GM12892 (cell line): ENCODE measurements at places on chromosomes 5 and 9.
A peak's percentile ranks its signal among the peaks of the same experiment; 100 is the strongest.

DNA sequence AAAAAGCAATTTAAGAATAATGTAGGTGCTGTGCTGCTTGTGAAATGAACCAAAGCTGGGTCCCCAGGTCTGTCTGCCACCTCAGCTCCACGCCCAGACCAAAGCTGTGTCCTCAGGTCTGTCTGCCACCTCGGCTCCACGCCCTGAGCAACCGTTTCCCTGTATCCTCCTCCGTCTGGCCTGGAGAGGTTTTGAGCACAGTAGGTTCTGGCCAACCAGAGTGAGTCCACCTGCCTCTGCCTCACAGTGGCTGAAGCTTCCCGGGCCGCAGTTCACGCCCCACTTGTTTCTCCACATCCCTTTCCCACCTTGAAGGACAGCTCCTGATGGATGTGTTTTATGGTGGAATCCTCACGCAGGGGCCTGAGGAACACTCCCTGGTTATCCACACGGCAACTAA, 120.5 kb downstream of the ADAMTS2 start:
- DNase-seq, result no peak

GRCh38 chr9:112447283-112447761, 39.3 kb upstream of the KIAA1958 start:
- no peak for DNase-seq

GRCh38 chr9:112042769-112043168, 132.3 kb downstream of the SUSD1 start:
- no peak for DNase-seq

DNA sequence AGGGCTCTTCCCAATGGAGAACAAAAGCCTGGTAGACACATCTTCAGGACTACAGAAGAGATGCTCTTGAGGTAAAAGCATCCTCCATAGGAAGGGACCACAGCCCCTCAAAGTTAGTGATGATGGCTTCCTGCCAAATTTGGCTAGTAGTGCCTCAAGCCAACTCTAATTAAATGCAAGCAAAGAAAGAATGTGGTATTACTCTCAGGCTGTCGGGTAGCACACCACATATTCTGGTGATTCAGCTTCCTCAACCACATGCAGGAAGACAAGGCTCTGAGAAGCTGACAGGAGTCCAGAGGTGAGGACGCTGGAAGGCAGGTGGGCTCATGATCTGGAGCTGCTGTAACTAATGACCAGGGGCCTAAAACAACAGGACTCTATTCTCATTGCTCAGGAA, 37.2 kb upstream of the S1PR3 start:
- DNase-seq, result no peak

DNA sequence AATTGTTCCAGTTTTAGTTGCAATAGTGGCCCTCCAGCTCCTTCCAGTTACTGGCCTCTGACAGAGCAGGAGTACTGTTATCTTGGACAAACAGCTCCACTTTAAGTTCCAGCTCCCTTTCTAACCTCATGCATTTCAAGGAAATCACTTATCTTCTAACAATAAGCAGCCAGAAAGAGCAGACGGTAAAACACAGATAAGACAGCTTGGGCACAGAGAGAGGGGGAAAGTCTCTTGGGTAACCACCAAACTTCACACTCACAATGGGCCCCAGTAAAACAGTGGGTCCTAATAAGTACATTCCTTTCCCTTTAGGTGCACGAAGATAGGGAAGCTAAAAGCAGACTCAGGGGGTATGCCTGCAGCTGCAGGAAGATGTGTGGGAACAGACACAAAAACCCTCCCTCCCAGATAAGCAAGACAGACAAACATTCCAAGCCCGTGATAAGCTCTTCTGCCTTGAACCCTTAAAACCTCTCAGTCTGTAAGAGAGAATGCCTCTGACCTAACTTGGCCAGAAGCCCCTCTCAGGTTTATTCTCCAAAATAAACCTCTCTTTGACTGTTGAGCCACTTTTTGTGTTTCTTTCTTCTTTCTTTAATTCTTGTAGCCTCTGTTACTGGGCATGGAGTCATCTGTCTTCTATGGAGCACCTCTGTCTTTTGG, 30.8 kb downstream of the OR1J1 start:
- no peak for DNase-seq

- no peak for DNase-seq
These were observed 88.1 kb downstream of the OTULIN start for GRCh38 chr5:14752497-14753071.

DNA sequence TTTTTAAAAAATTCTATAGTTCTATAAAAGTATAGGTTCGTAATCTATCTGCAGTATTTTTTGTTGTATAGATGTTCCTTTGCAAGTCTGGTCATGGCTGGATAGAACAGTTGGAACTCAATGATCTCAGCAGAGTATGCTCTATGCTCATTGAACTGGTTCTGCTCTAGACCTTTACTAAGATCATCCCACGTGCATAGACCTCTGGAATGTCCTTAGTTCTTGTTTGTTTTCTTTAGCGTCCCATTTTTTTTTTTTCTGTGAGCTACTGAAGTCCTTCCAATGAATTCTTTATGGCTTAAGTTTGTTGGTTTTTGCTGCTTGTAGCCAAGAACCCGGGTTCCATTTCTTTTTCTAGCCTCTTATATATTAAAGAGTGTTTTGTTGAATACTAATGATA, 3.5 kb downstream of the TMEM38B start:
- no peak for DNase-seq

GRCh38 chr5:105670596-105670995, 2000.1 kb downstream of the EFNA5 start:
- no peak for DNase-seq

GRCh38 chr9:73237140-73237539, 85.5 kb downstream of the ANXA1 start:
- DNase-seq, result no peak

DNA sequence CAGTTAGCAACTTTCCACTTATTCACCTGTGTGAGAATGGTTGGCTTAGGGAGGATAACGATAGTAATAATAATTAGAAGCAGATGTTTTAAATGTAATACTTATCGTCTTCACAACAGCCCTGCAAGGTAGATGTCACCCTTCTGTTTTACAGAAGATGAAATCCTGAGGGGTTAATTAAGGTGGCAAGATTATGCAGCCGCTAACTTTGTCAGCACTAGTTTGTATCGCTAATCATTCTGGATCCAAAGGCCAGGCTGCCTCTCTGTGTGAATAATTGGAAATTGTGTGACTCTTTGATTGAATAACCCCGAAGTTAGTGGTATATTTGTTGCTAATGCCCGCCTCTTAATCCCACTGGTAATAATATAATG, 635 bp downstream of the IFT74 start:
- DNase-seq, result no peak

- no peak for DNase-seq
These were observed 15.3 kb downstream of the AP3S1 start for GRCh38 chr5:115857057-115857479.

- no peak for DNase-seq
These were observed 17.4 kb upstream of the PTCH1 start for GRCh38 chr9:95533996-95534680.

DNA sequence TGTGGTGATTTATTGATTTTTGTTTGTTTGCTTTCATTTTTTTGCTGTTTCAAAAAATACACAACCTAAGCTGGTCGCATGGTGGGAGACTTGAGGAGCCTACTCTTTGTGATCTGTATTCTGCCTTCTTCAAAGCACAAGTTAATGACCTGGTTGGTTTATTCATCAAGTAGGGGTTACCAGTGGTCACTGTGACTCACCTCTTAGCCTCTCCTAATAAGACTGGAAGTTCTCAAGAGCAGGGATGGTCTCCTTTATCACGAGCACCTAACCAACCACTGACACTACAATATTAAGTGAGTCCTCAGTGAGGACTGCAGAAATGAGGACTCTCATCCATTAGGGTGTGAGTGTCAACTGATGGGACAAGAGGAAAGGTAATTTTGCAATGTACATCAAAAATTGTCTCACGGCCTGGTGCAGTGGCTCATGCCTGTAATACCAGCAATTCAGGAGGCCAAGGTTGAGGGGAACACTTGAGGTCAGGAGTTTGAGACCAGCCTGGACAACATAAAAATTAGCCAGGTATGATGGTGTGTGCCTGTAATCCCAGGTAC, 13.6 kb upstream of the MTMR12 start:
- DNase-seq, result no peak

GRCh38 chr9:35776018-35776417, 15.4 kb upstream of the NPR2 start:
- no peak for DNase-seq

DNA sequence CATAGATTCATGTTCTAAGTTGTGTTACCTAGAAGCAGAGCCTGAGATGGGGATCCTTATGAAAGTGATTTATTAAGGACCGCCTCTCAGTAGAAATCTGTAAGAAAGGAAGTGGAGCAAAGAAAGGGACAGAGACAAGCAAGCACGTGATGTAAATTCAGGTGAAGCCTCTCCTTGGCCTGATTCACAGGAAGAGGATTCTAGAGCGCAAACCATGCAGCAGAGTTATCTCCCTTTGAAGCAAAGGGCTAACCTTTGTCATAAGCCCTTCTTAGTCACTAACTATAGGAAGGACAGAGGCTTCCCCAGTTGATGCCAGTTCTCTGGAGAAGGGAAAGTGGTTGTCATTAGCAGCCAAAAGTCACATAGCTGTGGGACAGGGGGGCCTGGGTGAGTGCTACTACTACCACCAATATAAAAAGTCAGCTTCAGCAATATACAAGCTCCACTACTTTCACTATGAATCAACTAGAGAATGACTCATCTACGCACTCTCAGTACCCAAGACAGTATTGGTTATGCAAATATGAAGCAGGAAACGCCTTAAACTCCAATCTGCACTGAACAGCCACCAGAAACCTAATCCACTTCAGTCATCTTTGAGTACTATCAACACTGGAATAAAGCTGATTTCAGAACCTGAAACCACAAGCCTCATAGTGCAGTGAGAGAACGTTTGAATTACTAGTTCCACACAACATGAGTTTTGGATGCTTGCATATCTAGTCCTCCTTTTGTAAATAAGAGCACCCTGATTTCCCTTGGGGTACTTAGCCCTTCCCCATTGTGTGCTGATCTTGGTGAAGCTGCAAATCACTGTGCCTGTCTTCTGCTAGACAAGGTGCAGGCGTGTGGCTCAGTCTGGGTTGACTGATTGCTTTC, 162.7 kb downstream of the ZNF608 start:
- peak; percentile 19 for DNase-seq

DNA sequence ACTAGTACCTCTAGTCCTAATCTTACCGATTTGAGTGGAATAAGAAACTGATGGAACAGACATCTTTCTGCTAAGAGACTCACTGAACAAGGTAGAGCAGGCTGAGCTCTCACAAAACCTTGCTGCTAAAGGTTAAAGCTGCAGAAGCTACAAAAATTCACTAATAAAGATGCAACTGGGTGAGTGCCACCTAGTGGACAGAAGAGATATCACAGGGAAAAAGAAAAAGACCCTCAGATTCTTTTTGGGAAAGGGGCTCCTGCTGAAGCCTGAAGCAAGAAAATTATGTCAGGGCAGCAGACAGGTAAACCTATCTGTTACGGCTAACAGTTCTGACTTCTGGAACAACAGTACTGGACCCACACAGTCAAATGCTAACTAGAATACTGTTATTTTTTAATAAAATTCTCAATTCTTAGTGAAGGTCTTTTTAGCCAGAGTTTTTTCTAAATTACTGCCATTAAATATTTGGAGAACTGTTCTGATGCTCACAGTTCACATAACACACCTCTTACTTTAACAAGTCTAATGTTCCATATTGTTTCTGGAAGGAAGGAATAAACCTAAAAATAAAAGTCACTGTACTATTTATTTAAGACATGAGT, 51.2 kb downstream of the DIAPH1 start:
- no peak for DNase-seq

DNA sequence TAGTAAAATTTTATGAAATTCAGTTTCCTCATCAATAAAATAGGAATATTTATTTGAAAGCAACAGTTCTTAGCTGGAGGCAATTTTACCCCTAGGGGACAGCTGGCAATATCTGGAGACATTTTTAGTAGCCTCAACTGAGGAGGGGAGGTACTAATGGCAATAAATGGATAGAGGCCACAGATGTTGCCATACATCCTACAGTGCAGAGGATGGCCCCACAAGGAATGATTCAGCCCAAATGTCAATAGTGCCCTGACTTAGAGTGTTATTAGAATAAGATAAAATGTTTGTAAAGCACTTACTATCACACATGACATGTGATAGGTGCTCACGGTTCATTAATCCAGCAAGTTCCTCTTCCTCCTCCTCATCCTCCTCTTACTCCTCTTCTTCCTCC, 293.6 kb downstream of the KCTD16 start:
- no peak for DNase-seq

DNA sequence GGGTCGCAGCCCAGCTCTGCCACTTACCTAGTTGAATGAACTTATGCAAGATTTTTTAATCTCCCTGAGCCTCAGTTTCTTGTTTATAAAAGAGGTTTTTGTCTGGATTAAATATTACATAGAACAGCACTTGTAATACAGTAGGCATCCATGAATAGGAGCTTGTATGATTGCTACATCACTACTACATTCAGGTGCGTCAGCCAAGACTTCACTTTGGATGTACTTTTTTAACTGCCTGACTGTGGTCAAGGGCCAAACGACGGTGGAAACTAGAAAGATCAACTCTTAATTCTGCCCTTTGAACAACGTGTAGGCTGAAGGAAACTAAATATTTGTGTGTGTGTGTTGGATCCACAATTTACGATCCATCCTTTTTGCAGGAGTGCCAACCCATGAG, 172.8 kb downstream of the RFK start:
- no peak for DNase-seq

- DNase-seq, result no peak
These were observed 18.3 kb upstream of the FRMPD1 start for GRCh38 chr9:37632479-37632878.

- no peak for DNase-seq
These were observed 422 bp upstream of the TRIM32 start for GRCh38 chr9:116686693-116687073.

- DNase-seq, result no peak
These were observed 152.3 kb downstream of the GAS1 start for GRCh38 chr9:86795047-86795442.

GRCh38 chr5:19406576-19407365, 581.2 kb downstream of the CDH18 start:
- no peak for DNase-seq

DNA sequence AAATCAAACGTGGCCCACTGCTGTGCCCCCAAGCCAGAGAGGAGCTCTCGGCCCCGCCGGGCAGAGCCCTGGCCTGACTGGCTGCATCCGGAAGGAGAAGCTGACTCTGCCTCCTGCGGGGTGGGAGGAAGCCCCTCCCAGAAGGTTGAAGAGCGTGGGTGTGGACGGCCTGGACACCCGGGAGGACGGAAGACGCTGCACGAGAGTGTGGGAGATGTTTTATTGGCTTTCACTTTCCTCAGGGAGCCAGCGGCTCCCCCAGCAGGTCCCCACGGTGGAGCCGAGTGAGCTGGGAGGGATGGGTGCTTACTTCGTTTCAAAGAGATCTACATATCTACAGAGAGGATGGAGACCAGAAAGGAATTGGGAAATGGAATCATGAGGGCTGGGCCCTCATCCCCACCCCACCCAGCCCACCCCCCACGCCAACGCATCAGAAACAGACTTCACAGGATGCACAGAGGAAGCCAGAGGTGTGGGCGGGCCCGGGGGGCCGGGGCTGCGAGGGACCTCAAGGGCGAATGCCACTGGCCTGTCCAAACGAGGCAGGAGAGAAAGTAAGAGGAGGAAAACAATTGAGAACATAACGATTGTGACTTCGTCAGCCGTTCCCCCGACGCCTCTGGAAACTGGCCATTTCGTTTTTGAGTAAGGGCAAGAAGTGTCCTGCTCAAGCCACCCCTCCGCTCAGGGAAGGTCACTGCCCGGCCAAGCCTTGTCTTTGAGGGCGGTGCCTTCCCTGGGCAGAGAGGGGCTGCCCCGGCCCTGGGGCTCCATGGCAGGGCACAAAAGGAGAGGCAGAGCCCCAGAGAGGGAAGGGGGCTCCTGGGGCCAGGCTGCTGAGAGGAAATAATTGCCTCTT, 32.1 kb downstream of the FAM163B start:
- DNase-seq, result no peak
